ENCODE measurements at places on chromosomes 16 and 17.

DNA sequence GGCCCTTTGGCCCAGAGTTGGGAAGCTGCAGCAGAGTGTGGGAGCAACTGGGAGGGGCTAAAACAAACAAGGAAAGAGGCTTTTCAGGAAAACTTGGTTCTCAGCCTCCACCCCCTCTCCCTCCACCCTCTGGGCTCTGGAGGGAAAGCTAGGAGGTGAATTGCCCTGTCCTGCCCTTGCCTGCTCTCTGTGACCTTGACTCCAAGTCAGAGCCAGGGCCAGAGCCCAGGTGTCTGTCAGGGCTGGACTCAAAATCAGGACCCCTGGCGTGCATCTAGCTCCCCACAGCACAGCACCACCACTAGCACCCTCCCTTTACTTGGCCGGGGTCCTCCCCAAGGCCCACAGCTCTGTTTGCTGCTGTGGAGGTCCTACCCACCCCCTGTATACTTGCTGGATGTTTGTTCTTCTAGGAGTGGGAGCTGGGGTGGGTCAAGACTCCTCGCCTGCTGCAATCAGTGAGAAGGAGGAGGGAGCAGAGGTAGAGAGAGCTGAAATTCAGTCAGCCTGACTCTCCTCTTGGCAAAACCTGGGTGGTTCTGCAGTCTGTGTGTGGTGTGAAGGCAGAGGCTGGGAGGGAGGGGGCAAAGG lies 2.8 kb upstream of the NR1D1 start:
- no peak for DNase-seq

GRCh38 chr16:23333034-23333579 lies 31.0 kb downstream of the SCNN1B start:
- no peak for DNase-seq

DNA sequence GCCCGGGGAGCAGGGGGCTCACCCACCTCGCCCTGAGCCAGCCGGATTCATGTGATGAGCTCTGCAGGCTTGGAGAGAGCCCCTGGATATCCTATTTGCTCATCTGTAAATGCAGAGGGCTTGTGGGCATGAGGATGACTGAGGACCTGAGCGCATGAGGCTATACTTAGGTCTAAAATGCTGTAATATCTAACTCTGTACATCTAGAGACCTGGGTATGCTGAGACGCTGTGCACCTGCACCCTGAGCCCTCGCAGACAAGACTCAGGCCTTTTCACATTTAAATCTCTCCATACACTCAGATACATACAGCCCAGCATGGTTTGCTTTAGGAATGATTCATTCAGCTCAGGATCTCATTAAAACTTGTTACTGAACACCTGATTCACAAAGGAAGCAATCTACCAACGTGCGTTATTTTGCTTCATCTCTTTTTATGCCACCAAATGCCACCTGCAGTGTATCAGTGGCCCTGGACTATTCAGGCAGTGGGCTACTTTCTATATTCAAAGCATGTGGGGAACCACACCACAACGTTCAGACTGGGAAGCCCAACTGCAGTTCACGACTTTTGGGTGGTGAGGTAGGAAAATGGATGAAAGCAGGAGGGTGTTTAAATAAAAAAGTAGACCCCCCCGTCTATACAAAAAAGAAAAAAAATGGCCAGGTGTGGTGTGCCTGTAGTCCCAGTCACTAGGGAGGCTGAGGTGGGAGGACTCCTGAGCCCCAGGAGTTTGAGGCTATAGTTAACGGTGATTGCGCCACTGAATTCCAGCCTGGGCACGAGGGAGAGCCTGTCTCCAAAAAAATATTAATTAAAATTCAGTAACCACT lies 12.0 kb downstream of the USP7 start:
- DNase-seq, result no peak

DNA sequence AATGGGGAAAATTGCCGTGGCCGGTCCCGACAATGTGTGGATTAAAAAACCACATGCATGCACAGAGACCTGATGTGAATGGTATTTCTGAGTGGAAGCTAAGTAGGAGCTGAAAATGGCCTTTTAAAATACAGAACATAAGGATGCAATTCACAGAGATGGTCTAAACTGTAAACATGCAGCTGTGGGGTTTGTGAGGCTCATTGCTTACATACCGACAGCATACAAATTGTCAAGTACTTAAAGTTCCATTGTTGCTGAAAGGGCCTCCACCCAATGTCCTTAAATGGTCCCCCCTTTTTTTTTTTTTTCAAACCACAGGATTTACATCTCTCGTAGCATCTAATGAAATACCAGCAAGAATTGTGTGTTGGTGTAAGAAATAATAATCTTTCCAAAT lies 523.2 kb downstream of the MAF start:
- DNase-seq, result no peak

- DNase-seq, result no peak
Measured at GRCh38 chr17:78240839-78241238, 9.4 kb downstream of the TMEM235 start.

DNA sequence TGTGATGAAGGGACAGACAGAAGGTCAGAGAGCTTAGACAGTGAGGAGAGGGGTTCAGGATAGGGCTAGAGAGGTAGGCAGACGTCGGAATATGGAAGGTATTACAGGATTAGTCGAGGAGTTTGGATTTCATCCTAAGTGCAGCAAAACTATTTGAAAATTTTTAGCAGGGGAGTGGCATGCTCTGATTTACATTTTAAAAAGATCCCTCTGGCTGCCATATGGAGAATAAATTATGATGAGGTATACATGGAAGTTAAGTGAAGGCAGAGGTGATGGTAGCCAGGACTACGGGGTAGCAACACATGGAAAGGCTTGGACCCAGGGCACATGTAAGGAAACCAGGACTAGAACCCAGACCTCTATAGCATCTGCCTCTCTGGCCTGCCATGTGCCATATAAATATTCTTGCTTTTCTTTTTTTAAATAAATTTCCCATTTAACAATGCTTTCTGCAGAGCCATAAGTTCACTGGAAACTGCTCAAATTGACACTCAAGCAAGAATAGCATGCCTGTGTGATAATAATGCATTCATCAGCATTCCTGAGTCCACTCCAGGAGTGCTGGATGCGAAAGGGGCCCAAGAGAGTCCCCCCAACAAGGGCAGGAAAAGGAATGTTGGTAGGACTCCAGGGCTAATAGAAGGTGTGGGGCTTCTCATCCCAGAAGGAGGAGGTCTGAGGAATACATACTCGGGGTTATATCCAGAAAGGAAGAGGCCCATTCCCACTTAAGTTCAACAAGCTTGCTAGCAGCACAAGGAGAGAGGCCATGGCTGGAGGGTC lies 78.2 kb downstream of the HLF start:
- no peak for DNase-seq

DNA sequence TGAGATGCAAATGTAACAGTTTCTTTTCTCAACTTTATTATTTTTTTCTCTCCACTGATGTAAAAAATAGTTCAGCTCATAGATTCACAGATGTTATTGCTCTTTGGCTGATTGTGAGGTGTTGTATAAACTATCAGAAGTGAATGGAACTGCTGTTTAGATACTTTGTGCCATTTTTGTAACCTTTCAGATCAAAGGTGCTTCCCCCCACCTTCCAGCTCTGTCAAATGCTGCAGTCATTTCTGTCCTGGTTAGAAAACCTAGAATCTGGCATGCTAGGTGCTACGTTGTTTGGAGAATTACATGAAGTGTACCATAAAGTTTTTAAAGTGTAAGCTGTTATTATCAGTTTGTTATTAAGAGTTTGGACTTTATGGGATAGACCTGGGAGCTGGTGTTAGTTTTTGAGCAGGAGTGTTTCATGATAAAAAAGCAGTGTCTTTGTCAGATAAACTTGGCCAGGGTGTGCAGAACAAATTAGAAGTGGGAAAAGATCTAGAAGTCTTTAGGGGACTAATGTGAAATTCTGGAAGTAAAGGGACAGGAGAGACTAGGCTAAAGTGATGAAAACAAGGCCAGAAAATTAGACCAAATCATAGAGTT lies 1.8 kb upstream of the WIPI1 start:
- DNase-seq, result no peak

Measured in prostate gland (tissue), 2 donors.